ENCODE measurements at places on chromosomes 16 and 17.

DNA sequence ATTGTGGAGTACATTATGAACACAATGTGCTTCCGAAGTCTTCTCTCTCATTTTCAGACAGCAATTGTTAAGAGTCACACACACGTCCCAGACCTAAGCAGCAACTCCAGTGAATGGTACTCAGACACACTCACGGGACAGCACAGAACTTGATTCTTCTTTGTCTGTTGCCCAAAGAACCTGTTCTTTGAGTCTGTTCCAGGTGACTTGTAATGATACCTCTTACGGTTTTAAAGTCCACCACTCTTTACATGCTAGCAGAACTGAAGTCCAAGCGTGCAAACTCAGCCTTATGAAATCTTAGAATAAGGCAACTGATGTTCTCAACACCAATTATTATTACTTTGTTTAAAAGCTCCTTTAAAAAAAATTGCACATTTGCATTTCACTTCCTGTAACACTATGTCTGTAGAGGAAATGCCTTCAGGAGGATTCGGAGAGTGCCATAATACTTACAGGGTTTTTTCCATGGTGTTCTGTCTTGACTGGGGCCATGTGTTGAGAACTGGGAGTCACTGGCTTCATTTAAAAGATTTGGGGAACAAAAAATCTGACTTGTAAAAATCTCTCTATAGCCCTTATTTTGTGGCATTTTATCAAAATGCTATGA is 48.1 kb downstream of the MARF1 start:
- no peak for DNase-seq

DNA sequence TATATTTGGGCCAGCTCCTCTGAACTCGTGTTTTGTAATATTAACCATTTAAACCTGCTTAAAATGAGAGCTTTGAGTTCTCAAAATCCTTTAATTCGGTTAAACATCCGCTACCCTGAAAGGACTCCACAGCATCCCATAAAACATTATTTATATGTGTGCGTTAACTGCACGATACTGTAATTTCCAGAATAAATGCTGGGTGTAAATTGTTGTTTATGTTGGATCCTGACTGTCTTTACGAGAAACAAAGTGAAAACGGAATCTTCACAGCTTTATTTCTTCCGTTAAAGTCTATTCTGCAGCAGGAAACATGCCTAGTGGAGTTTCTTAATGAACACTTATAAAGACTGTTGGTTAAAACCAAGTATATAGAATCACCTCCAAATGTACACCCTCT is 143.4 kb downstream of the SNX11 start:
- no peak for DNase-seq

GRCh38 chr17:72321896-72322295 is 201.1 kb downstream of the SOX9 start:
- DNase-seq, result no peak

DNA sequence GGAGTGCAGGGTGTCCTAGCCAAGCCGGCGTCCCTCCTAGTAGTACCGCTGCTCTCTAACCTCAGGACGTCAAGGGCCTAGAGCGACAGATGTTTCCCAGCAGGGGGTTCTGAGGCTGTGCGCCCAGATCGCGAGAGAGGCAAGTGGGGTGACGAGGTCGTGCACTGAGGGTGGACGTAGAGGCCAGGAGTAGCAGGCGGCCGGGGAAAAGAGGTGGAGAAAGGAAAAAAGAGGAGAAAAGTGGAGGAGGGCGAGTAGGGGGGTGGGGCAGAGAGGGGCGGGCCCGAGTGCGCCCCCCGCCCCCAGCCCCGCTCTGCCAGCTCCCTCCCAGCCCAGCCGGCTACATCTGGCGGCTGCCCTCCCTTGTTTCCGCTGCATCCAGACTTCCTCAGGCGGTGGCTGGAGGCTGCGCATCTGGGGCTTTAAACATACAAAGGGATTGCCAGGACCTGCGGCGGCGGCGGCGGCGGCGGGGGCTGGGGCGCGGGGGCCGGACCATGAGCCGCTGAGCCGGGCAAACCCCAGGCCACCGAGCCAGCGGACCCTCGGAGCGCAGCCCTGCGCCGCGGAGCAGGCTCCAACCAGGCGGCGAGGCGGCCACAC is at the start of gene MMP2:
MMP2 (plus strand) TSS at position 372 of the 603 bp plus-strand sequence. CDS start 282 bp downstream, outside the sequence.
- DNase-seq, result no peak

GRCh38 chr17:11900655-11901054 is 96.6 kb downstream of the ZNF18 start:
- no peak for DNase-seq

- no peak for DNase-seq
Observed at GRCh38 chr17:15966183-15966878, 21.4 kb downstream of the ADORA2B start.

DNA sequence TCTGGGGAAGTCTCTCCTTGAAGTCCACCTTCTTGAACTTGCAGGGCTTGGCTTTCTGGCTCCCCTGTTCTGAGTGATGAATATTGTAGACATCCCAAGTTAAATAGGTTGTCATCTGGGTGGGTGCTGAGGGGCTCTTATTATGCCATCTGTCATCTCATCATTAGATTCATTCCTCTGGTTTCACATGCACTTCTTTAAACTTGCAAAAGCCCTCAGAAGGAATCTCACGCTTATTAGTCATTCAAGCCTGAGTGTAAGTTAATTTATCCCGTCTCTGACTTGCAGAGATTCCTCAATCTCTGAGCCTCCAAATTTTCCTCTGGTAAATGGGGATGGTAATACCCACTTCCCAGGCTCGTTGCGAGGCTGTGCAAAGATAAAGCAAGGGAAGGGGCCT is 5.7 kb downstream of the MGAT5B start:
- DNase-seq, result no peak

GRCh38 chr16:88854306-88855111 is 2.2 kb downstream of the GALNS start:
- DNase-seq, result peak; percentile 13

- peak; percentile 24 for DNase-seq
Observed at GRCh38 chr17:30095507-30096244, 20.9 kb upstream of the NSRP1 start.

DNA sequence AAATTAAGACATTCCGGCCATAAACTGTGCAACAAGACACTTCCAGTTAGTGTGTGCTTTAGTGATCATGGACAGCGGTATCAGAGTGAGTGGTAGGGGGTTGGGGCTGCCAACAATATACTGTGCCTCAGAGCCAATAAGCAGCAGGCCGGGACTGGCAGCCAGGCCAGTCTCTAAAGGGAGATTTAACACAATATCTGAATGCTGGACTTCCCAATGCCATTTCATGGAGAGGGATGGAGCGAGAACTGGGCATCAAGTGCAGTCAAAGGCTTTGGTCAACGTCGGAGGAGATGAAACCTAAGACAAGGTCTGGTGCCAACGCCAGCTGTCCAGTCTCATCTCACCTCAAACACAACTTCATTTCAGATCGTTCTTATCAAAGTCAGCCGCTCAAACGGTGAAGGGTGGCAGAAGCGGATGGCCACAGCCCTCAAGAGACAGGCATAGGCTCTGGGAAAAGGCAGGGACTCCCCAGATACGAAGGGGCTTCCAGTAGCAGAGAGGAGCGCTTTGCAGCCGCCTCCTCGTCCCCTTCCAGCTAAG is 935 bp downstream of the USP32 start:
- DNase-seq, result peak; percentile 24

All from activated CD4-positive, alpha-beta T cell treated with anti-CD3 and anti-CD28 coated beads, Interleukin-2, amount 10 ng/mL, durations not matched to agents 7 days and 5 days (primary cell).